Fibroblast of lung (primary cell): ENCODE measurements at places on chromosomes 6 and 20. TPM values are rescaled to one million over a fixed set of nuclear protein-coding genes. Genes with fewer than 3 reads are reported as not detected.

GSTA5 gene
- total RNA-seq: not detected in 2 replicates

LRRC73 gene
- 0.26 and 0.33 TPM in 2 replicates for total RNA-seq

DNA sequence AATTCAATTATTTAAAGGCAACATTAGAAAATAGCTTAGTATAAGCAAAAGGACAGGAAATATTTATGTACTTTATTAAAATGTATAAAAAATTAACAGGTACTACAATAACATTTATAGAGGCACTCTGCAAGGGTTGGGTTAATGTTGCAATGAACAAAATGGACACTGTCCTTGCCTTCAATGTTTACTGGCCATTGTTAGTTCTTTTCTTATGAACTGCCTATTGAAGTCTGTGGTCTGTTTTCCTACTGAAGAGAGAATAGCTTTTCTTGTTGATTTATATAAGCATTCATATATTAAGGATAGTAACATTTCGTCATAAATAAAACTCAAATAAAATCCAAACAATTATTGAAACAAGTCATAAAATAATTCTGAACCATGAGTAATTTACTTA, 135.3 kb upstream of the BEND6 start:
- DNase-seq: no peak

DNA sequence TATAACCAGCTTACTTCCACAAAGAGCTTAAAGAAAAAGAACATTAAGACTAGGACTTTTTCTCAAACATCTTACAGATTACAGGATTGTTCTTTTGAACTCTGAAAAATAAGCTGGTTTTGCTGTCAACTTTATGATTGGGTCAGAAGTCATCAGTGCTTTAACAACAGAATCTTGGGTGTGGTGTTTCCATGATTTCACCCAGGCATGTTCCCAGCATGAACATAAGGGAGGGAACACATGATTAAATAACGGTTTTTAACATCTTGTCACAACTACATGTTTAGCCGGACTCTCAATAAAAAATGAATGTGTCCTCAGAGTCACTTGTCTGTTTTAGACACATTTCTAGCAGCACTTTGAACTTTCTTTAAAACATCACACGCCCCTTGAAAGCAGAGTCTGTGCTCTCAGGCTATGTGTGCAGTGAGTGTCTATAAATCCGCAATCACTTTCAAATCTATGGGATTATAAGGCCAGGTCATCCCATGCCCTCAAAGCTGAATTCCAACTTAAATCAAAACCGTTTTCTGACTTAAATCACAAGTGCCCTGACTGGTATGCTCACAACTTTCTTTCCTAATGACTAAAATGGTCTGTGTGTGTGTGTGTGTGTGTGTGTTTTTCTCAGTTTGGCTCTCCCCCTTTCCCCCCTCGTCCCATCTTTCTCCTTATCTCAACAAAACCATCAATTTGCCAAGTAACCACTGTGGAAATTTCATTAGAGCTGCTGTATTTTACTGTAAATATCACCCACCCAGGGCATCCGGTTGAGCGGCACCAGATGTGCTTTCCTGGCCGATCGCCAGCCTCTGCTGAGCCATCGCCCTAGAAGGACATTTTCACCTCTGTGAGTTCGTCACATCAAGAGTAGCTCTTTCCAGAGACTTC, 216.8 kb upstream of the DTNBP1 start:
- DNase-seq: peak; percentile 48

DNA sequence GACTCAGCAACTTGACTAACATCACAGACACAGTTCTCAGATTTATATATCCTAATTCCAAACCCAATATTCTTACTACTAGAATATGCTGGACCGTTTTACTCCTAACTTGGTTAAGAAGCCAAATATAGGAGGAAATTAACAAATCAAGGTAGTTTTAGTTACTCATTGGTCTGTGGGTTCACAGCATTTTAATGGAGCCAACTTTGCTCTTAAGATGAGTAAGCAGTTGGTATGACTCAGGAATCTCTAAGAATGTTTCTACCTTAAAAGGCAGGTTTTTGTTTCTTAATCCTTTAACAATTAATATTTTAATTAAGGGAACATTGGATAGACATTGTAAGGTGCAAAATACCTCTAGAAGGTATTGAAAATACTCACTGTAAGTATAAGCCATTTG, 31.6 kb downstream of the OPRM1 start:
- DNase-seq: peak; percentile 27

KCNG1 gene
- 9.9 and 26.5 TPM in 2 replicates for total RNA-seq

LRP11 gene
- 54.7 and 89.5 TPM in 2 replicates for total RNA-seq

GSTA2 gene
- total RNA-seq: not detected in 2 replicates

GRCh38 chr20:33062105-33062824, 8.6 kb downstream of the BPIFB3 start:
- no peak for DNase-seq

RWDD2A gene
- 3.6 and 4.6 TPM in 2 replicates for total RNA-seq

DNA sequence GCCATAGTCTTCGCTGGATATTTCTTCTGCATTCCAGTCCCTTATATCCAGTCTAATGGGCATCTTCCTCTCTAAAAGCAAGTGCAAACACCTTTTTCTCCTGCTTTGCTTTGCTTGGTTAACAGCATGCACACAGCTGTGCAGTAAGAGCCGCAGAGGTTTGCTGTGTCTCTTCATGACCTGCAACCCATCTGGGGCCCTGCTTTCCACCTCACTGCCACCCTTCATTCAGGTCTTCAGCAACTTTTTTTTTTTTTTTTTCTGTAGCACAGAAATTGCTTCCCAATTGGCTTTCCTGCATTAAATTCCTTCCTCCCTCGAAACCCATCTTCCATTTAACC, 14.4 kb downstream of the NEDD9 start:
- no peak for DNase-seq

DNA sequence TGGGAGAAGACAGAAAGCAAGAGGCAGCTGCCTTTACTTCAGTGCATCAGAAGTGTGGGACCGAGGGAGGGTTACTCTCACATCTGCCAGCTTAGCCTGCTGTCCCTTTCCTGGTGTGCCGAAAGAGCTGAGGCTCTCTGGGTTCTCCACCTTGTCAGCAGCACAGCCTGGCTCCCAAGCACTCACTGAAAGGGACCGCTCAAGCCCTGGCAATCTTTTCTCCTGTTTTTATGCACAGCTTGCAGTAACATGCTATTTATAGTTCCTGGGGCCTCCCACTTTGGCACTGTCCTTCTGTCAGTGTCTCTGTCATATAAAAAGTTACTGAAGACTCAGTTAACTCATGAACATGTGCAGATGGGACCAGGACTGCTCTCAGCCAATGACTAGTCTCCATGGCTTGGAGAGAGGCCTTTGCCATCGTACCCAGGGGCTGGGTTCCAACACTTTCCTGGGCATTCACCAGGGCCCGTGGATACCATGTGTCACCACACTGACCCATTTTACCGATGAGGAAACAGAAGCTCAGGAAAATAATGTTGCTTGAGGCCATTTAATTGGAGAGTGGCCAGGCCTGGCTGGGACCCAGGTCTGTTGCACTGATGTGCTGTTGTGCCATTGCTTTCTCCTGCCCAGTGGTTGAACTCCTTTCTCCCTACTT, 46.2 kb downstream of the PANK2 start:
- DNase-seq: no peak

GRCh38 chr6:2476376-2476775, 231.0 kb upstream of the GMDS start:
- peak; percentile 15 for DNase-seq

GRCh38 chr6:26295691-26296555, 69.1 kb upstream of the BTN3A2 start:
- peak; percentile 77 for DNase-seq

DNA sequence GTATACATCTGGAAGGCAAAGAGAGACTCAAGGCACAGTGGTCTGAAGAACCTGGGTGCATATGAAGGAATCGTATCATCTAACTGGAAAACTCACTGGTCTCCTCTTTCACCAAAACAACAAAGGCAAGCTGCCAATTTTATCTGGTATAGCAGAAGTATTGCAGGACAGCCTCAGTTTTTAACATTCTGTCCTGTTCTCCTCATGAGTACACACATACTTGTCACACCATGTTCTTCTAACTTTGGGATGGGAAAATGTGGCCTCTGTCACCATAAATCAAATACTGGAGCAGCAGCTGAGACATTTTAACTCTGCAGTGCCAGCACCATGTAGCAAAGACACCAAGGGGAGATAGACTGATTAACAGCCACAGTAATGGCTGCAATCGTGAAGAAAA, 199.1 kb upstream of the CNR1 start:
- no peak for DNase-seq

RSPO3 gene
- total RNA-seq: 12.4 and 15.4 TPM in 2 replicates

PLAGL2 gene
- 1.5 and 2.3 TPM in 2 replicates for total RNA-seq

JPH2 gene
- total RNA-seq: 0.51 and 0.66 TPM in 2 replicates

- no peak for DNase-seq
Measured at GRCh38 chr6:10421158-10421920, 6.5 kb upstream of the TFAP2A start.

- DNase-seq: peak; percentile 13
Measured at GRCh38 chr6:49978332-49979226, 9.2 kb upstream of the DEFB113 start.

DNA sequence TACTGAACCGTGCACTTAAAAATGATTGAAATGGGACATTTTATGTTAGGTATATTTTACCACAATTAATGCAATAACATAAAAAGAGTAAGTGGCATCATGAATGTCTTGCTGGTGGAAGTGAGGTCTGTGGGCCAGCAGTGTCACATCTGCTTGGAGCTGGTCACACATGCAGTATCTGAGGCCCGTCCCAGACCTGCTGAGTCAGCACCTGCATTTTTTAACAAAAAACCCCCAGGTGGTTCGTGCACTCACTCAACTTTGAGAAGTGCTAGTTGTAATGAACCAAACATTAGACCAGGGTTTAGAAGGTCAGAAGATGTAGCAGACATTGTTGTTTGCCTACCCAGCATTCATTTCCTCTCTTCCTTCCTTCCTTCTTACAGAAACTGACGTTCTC, 21.0 kb downstream of the BANF2 start:
- no peak for DNase-seq

DEF6 gene
- 0.33 and 0.51 TPM in 2 replicates for total RNA-seq

DNA sequence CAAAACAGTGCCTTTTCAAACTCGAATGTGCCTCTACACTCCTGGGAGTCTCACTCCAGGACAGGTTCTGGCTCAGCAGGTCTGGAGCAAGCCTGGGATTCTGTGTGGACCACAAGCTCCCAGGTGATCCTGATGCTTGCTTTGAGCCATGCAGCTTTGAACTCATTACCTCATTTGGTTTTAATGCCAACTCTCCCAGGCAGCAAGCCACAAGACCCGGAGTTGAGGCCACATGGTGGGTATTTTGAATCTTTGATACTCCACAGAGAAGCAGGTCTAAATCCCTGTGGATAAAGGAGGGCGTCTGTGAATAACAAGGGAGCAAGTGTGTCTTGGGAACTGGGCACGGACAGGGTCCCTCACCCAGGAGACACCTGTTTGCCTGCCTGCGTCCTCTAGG, 205.4 kb upstream of the CST7 start:
- DNase-seq: no peak

GRCh38 chr6:75802366-75802765, 53.3 kb downstream of the MYO6 start:
- DNase-seq: no peak

GRCh38 chr6:80742481-80742880, 636.0 kb downstream of the BCKDHB start:
- peak; percentile 56 for DNase-seq

DNA sequence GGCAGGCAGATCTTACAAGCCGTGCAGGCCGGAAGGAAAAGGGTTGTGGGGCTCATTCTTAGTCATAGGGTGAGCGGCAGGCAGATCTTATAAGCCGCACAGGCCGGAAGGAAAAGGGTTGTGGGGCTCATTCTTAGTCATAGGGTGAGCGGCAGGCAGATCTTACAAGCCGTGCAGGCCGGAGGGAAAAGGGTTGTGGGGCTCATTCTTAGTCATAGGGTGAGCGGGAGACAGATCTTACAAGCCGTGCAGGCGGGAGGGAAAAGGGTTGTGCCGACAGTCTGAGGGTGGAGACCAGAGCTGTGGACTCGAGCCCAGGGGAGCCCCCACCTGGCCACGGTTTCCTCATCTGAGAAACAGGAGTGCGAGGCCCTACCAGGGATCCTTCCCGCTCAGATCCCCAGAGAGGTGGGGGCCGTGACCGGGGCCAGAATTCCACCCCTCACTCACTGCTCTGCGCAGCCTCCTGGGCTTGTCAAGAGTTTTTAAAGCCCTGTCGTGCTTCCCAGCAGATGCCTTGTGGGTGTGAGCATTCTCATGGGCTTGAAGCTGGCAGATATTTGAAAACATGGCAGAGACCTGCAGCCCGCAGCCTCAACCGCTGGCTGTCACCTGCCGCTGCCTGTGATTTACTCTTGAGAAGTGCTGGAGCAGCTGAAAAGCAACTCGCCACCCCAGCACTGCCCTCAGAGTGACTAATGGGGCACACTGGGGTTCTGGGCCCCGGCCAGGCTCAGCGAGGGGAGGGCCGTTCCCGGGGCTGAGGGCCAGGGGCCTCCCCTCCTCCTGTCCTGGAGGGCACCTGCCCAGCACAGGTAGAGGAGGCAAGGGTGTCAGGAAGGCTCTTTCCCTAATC, 31.9 kb downstream of the NTSR1 start:
- peak; percentile 82 for DNase-seq

DOK5 gene
- total RNA-seq: 16.9 and 19.2 TPM in 2 replicates

GRCh38 chr6:14031516-14031915, 86.1 kb upstream of the CD83 start:
- DNase-seq: peak; percentile 61

- no peak for DNase-seq
Measured at GRCh38 chr6:45437439-45437815, 59.7 kb upstream of the SUPT3H start.

GDAP1L1 gene
- total RNA-seq: not detected in 2 replicates

CGA gene
- not detected in 2 replicates for total RNA-seq

- no peak for DNase-seq
Measured at GRCh38 chr6:143553337-143553736, 41.8 kb upstream of the FUCA2 start.

- no peak for DNase-seq
Measured at GRCh38 chr20:19330731-19331130, 118.3 kb downstream of the SLC24A3 start.

DNA sequence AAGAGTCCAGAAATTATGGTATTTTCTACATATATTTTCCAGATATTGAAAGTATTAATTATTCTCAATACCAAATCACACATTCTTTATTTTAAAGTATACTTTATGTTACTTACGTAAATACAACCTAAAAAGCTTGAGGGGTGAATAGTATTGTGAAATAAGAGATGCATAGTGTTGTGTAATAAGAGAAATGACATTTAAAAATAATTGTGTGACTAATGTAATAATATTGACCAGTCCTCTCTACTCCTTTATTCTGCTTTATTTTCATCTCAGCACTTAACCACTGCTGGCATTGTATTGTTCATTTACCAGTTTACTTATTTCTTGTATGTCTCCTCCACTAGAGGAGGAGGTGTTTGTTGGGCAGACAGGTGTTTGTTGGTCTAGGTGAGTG, 135.6 kb downstream of the EYA4 start:
- no peak for DNase-seq

GRCh38 chr6:148261470-148261869, 81.2 kb upstream of the SASH1 start:
- DNase-seq: no peak

DNA sequence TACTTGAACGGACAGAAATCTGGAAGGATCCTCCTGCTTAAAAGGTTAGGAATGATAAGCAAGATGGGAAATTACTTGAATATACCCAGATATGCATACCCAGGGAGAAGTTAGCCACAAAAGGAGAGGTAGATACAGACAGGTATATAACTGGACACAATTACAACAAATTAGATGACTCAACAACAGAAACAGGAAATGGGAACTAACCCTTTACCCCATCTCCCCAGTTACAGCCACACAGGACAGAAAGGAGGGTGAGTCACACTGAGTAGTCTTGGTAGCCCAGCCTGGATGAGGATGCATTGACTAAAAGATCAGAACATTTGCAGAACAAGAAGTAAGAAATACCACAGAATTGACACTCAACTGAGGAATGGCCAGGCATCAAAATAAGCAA, 61.2 kb downstream of the C6orf52 start:
- DNase-seq: peak; percentile 86

TREM1 gene
- total RNA-seq: 0.26 TPM in 1 of 2 replicates, not detected in the other

TSPO2 gene
- not detected in 2 replicates for total RNA-seq
